ENCODE measurements at places on chromosomes 1 and 21. TPM values are rescaled to one million over a fixed set of nuclear protein-coding genes. Genes with fewer than 3 reads are reported as not detected.

The HORMAD1 gene
- 9.1 TPM for total RNA-seq

The ATP1A4 gene
- total RNA-seq, result not detected

The LRRC38 gene
- 0.11 TPM for total RNA-seq

The LEMD1 gene
- not detected for total RNA-seq

The S100A8 gene
- not detected for total RNA-seq

The SUSD4 gene
- total RNA-seq, result 0.62 TPM

The FNDC10 gene
- total RNA-seq, result 8.6 TPM
